ENCODE measurements at places on chromosomes 7 and 10.

DNA sequence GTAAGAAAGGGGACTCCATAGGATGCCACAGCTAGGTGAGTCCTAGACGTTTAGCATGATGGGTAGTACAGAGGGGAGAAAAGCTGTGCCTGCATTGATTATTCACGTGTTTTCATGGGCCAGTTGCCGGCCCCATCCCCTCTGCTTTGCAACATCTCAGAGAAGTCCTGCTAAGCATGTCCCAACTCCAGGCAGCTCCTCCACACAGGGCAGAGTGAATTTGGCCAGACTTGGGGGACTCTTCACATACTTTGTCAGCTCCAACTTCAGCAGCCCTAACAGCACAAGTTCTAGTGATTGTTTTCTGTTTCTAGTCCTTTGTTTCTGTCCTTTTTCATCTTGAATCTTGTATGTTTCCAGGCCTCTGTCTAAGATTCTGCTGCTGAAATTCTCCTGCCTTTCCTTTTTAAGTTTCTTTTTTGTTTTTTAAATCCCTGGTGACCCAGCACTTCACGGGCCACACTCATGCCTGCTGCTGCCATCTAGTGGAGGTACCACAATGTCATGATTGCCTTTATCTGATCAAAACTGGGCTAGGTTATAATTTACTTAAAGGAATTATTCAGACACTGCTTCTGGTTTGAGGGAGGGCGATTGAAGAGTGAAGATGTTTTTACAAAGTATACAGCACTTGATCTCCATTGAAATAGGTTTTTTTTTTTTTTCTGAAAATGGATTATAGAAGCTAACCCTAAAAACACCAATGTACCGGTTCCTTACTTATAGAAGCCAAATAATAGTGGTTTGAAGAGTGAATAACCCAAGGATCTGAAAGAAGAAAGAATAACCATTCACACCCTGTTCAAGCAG is 276.9 kb downstream of the CSTF2T start:
- DNase-seq, result no peak

DNA sequence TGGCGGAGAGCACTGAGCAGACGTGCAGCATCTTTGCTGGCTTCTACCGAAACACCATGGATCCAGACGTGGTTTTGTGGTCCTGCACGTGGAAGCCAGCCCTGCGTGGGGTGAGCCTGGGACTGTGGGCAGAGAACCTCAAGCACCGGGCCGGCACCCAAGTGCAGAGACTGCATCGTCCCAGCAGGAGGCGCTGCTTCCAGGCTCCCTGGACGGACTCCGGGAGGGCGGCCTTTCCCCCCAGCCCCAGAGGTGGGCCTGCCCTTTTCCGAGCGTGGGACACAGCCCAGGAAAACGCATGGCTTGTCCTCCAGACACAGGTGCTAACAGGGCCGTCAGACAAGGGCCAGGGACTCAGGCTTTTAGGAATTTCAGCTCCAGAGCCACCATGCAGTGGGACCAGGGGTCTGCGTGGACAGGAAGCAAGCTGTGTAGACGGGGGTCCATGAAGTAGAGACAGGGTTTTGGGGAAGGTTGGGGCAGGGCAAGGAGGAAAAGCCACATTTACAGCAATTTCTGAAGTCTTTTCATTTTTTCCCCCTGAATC is 303.9 kb downstream of the WDR37 start:
- no peak for DNase-seq

DNA sequence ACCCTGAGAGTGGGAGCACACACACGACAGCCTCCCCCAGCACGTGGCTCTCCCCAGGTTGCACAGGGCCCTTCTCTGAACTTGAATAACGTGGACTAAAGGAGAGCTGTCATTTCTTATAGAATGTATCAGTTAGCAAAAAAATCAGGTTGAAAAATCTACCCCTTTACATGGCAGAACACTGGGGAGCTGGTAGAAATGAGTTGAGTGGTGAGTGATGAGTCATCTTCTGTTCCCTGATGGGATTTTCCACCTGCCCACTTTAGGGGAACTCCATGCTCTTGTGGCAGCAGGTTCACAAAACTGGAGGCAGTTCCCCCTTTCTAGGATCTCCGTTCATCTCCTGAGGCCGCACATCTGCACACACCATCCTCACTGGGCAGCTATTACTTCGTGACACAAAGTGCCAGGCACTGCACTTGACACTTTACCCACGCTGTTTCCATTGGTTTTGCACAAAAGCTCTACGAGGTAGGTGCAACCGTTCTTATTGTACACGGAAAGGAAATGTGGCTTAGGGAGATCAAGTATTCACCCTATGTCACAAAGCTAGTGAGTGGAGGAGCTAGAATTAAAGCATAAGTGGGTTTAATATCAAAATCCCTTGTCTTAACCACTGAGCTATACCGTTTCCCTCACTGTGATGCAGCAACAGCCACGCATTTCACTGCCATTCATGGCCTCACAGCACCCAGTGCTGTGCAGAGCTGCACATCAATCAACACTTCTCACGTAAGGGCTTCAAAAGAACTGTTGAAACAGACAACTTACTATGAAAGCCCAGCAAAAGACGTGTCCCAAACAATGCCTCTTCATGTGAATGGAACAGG is 80.2 kb downstream of the RNF216 start:
- DNase-seq, result no peak

DNA sequence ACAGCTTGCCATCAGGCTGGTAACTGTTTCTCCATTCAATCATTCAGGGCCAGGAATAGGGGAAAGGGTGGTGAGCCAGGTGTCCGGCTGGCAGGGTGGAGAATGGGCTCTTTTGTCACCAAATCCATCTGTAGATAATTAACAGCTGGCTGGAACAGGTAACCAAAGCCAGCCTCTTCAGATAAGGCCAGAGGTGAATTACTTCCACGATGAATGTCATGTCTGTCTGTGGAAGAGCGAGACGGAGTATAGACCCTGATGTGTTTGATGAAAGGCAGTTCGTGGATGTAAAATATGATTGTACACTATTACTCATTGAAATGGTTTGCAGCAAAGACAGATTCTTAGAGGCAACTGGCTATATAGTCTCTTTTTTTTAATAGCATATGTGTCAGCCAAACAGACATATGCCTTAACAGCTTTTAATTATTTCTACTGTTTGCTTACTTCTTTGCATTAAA is 149.8 kb downstream of the KLF6 start:
- no peak for DNase-seq

DNA sequence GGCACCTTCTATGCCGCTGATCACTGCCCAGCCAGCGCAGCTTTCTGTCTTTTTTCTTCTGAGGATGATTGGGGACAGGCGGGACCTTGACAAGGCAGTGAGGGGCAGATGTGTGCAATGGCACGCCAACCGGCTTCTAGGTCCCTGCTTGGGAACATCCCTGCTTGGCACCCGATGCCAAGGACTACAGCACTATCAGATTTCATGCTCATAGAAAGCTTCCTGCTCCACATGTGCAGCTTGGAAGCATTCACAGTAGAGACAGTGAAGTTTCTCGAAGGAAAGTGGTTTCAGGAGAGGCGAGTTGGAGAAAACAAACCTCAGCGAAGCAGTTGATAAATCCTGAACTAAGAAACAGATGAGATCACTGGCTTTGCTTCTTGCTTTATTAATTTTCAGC is 267.5 kb upstream of the HABP2 start:
- DNase-seq, result no peak

DNA sequence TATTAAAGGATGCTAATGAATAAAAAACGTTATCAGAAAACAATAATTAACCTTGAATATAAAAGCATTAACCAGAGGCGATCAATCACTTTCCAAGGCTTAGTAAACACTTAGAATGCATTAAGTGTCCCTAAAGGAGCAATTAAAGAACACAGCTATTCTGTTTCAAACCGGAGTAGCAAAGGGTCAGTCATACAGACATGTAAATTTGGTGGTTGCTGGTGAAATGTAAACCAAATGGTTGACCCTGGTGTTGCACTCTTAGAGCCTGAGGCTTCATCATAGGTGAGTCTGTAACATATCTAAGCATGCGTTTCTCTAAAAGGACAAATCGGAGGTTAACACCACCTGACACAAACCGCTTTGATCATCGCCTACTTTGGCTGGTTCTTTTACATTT is 1280.1 kb downstream of the TYW1 start:
- DNase-seq, result no peak
